ENCODE measurements at places on chromosomes 13 and 19. TPM values are rescaled to one million over a fixed set of nuclear protein-coding genes. Genes with fewer than 3 reads are reported as not detected.

- no peak overlapping the region for H3K4me3 ChIP-seq
- no peaks in the 10 kb centered on the region for H3K36me3 ChIP-seq
- H3K4me1 ChIP-seq = no peaks in the 10 kb centered on the region
- no peaks in the 10 kb centered on the region for H3K27me3 ChIP-seq
- H3K27ac ChIP-seq = no peak overlapping the region
Observed at GRCh38 chr13:50535050-50535449, 308.4 kb downstream of the DLEU7 start.

DNA sequence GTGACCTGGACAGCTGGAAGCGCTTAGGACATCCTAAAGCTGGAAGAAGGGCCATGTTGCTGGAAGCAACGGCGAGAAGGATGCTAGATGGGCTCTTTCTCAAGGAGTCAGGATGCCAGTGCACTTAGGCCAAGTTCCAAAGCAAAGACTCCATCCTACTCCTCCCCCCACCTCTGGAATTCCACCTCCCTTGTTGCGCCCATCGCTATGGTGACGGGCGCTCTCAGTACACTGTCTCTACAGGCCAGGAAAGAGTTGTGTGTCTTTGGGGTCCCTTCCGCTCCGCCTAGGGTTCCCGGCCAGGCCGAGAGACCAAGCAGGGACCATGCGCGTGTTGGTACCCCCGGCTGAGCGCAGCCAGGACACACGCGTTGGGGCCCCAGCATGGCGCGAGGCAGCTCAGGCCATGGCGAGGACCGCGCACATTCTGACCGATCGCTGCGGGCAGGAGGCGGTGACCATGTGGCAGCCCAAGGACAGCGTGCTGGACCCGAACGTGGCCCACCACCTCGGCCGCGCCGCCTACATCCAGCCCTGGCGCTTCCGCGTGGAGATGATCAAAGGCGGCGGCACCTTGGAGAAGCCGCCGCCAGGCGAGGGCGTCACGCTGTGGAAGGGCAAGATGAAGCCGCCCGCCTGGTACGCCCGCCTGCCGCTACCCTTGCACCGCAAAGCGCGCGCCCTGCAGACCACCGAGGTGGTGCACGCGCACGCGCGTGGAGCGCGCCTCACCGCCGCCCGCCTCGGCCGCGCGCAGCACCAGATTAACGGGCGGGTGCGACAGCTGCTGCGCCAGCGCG lies 31.0 kb upstream of the SLC1A6 start:
- no peak for DNase-seq
- H3K4me1 ChIP-seq = no peaks in the 10 kb centered on the region
- peaks cover 24% of the 10 kb centered on the region for H3K27me3 ChIP-seq
- no peak overlapping the region for H3K4me3 ChIP-seq
- no peak overlapping the region for H3K27ac ChIP-seq
- no peaks in the 10 kb centered on the region for H3K36me3 ChIP-seq

GRCh38 chr13:108947551-108948030 lies 318.2 kb downstream of the MYO16 start:
- H3K4me3 ChIP-seq = no peak overlapping the region
- H3K27me3 ChIP-seq = no peaks in the 10 kb centered on the region
- no peak for DNase-seq
- H3K4me1 ChIP-seq = no peaks in the 10 kb centered on the region

DNA sequence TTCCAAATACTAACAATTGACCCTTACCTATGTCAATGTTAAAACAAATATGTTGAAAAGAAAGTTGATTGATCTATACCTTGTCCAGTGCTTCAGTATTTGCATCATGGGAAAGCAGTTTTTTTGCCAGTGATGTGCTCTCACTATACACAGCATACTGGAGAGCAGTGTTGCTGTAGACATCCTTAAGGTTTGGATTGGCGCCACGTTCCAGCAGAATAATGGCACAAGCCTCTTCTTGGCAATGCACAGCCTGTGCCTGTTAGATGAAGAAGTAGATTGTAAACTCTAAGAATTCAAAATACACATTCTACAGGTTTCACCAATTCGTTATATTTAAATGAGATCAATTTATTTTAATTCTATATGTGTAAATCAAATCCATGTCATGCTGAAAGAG lies 43.9 kb upstream of the C1QTNF9B start:
- no peaks in the 10 kb centered on the region for H3K4me1 ChIP-seq
- no peak overlapping the region for H3K27ac ChIP-seq
- no peaks in the 10 kb centered on the region for H3K36me3 ChIP-seq
- DNase-seq = no peak

DNA sequence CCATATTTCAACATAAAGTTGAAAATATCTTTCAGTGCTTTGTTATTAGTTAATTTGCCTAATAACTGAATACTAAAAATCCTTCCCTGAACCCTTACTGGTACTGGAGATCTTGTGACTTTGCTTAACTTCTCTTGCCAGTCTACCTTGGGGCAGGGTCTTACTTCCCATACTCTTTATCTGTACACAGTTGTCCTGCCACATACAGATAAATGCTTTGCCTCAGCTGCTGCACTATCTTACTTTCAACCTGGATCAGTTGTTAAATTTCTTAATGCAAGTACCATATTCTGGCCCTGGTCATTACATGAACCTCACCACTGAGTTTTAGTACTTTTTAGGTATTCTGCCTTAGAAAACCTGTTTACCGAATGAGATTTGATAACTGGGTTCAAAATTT lies 107.6 kb downstream of the PIBF1 start:
- H3K4me3 ChIP-seq = no peak overlapping the region
- peaks cover 6% of the 10 kb centered on the region for H3K36me3 ChIP-seq
- H3K4me1 ChIP-seq = peaks cover 3% of the 10 kb centered on the region
- H3K27ac ChIP-seq = no peak overlapping the region
- no peaks in the 10 kb centered on the region for H3K27me3 ChIP-seq

- no peak for DNase-seq
- H3K4me1 ChIP-seq = peaks cover 60% of the 10 kb centered on the region
- H3K36me3 ChIP-seq = no peaks in the 10 kb centered on the region
- peak overlapping the region; percentile 61 for H3K27ac ChIP-seq
- H3K4me3 ChIP-seq = no peak overlapping the region
Observed at GRCh38 chr13:44300895-44301638, 72.6 kb upstream of the SERP2 start.

- DNase-seq = no peak
- H3K36me3 ChIP-seq = no peaks in the 10 kb centered on the region
- peaks cover 14% of the 10 kb centered on the region for H3K4me1 ChIP-seq
- H3K27me3 ChIP-seq = no peaks in the 10 kb centered on the region
- H3K4me3 ChIP-seq = no peak overlapping the region
Observed at GRCh38 chr13:98267080-98267912, 90.2 kb upstream of the RNF113B start.

DNA sequence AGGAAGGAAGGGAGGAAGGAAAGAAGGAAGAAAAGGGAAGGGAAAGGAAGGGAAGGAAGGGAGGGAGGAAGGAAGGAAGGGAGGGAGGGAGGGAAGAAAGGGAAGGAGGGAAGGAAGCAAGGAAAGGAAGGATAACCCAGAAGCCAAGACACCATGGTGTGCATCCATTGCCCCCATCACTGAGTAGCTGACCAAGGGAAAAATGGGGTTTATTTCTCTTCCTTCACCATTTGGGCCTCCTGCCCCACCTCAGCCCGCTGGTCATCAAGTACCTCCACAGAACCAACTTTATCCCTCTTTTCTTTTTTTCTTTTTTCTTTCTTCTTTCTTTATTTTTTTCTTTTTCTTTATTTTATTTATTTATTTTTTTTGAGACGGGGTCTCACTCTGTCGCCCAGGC lies 20.4 kb downstream of the CABP5 start:
- H3K36me3 ChIP-seq = no peaks in the 10 kb centered on the region
- peaks cover 5% of the 10 kb centered on the region for H3K27me3 ChIP-seq
- no peak overlapping the region for H3K4me3 ChIP-seq
- no peak for DNase-seq
- no peak overlapping the region for H3K27ac ChIP-seq
- H3K4me1 ChIP-seq = no peaks in the 10 kb centered on the region

- H3K36me3 ChIP-seq = peaks cover 3% of the 10 kb centered on the region
- peaks cover 54% of the 10 kb centered on the region for H3K4me1 ChIP-seq
- peak overlapping the region; percentile 62 for H3K27ac ChIP-seq
- no peaks in the 10 kb centered on the region for H3K27me3 ChIP-seq
- H3K4me3 ChIP-seq = peak overlapping the region; percentile 18
- peak; percentile 90 for DNase-seq
Observed at GRCh38 chr19:1154731-1155351, 19.2 kb downstream of the SBNO2 start.

DNA sequence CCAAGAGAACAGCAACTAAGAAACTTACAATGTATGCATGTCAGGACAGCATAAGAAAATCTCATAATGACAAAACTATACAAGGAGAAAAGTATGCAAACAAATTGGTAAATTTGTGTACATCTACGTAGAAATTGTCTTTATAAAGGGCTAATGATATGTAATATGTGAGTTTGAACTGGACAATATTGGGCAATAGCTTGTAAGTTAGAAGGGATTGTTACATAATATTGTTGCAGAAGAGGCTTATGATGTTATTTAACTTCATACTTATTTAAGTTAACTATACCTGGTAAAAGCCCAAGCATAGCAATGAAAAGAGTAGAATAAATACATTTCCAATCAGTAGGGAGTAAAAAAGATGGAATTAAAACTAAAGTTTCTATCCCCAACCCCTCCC lies 134.0 kb downstream of the MAB21L1 start:
- no peaks in the 10 kb centered on the region for H3K36me3 ChIP-seq
- H3K4me1 ChIP-seq = no peaks in the 10 kb centered on the region
- DNase-seq = no peak

- H3K27ac ChIP-seq = peak overlapping the region; percentile 73
- peak; percentile 94 for DNase-seq
- no peaks in the 10 kb centered on the region for H3K27me3 ChIP-seq
- peak overlapping the region; percentile 77 for H3K4me3 ChIP-seq
Observed at GRCh38 chr19:52601025-52601973, 31.2 kb downstream of the ZNF701 start.

DNA sequence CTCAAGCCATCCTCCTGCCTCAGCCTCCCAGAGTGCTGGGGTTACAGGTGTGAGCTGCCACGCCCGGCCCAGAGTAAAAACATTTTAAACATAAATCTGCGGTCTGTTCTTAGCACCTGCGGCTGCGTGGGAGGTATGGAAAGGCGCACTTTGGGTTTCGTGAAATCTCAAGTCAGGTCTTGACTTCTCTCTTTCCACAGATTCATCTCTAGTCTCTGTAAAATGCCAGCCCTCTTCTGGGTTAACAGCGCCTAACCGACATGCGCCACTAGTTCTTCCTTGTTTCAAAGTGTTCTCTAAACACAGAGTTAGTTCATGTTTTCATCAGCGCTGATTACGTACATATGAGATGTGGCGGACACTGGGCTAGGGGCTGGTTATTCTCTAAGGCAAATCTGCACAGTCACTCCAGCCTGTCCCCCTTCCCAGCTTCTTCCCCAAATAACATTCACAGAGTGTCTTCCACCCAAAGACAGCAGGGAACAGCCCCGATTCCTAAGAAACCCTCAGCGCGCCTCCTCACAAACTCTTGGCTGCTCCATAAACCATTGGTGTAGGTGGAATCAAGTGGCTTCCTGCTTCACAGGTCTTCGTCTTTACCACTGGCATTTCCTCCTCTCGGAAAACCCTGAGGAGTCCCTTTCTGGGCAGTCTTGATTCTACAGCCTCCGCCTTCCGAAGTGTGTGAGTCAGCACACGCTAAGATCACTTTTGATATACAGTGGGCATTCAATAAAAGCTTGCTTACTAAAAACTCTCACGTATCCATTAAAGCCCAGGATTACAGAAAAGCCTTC lies 1.4 kb downstream of the PARP4 start:
- peak overlapping the region; percentile 88 for H3K27ac ChIP-seq
- H3K27me3 ChIP-seq = no peaks in the 10 kb centered on the region
- H3K36me3 ChIP-seq = no peaks in the 10 kb centered on the region
- no peak for DNase-seq

- no peak overlapping the region for H3K27ac ChIP-seq
- no peak for DNase-seq
- peaks cover 29% of the 10 kb centered on the region for H3K36me3 ChIP-seq
- peaks cover 4% of the 10 kb centered on the region for H3K4me1 ChIP-seq
Observed at GRCh38 chr13:20513466-20513995, 12.1 kb downstream of the CRYL1 start.

- DNase-seq = no peak
- H3K4me1 ChIP-seq = no peaks in the 10 kb centered on the region
- H3K27ac ChIP-seq = no peak overlapping the region
- no peaks in the 10 kb centered on the region for H3K27me3 ChIP-seq
- no peaks in the 10 kb centered on the region for H3K36me3 ChIP-seq
- H3K4me3 ChIP-seq = no peak overlapping the region
Observed at GRCh38 chr13:32976056-32976805, 40.0 kb upstream of the KL start.

GRCh38 chr13:43294412-43294811 lies 271.0 kb downstream of the DNAJC15 start:
- no peak for DNase-seq
- no peaks in the 10 kb centered on the region for H3K36me3 ChIP-seq

- peaks cover 39% of the 10 kb centered on the region for H3K4me1 ChIP-seq
- no peaks in the 10 kb centered on the region for H3K36me3 ChIP-seq
- no peak overlapping the region for H3K4me3 ChIP-seq
- DNase-seq = no peak
- H3K27me3 ChIP-seq = no peaks in the 10 kb centered on the region
Observed at GRCh38 chr13:98549728-98550317, 27.1 kb downstream of the STK24 start.

Gene ZFP28
- 8.6 TPM for polyA plus RNA-seq

Gene EDDM13
- not detected for polyA plus RNA-seq

Gene ZNF564
- 5.6 TPM for polyA plus RNA-seq

Gene CPAMD8
- polyA plus RNA-seq = 36.3 TPM
